ENCODE measurements at places on chromosomes 11 and 22.

DNA sequence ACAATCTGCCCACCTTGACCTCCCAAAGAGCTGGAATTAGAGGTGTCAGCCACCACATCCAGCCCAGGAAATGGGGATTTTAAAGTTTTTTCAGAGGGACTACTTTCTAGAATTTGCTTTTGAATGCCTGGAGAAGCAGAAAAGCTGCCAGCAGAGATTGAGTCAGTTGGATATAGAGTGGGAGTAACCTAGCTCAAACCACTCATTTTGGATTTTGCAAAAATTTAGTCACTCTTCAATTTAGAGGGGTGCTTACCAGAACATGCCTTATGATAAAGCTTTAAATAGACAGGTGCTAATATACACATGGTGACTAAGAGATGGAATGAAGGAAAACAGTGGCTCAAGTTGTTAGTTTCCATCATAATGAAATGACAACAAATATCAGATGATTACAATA lies 26.5 kb upstream of the PSMA1 start:
- no peak for DNase-seq

DNA sequence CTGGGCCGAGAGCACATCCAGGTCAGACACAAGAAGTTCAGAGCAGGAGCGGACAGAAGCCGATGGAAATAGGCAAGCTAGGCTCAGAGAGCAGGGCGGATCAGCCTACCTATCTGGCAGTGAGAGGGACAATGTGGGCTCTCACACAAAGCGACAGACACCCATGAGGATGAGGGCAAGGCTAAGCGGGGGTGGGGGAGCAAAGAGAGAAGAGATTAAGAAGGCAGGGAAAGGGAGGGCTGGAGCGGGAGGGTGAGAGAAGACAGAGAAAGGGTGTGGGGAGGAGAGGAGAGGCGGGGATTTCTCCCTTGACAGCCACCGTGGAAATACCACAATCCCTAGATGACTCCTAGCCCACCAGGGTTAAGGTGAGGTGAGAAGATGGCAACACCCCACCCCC lies 57.9 kb downstream of the BUD13 start:
- no peak for DNase-seq

- DNase-seq: no peak
These were observed 14.1 kb upstream of the SYT8 start for GRCh38 chr11:1820463-1821325.

DNA sequence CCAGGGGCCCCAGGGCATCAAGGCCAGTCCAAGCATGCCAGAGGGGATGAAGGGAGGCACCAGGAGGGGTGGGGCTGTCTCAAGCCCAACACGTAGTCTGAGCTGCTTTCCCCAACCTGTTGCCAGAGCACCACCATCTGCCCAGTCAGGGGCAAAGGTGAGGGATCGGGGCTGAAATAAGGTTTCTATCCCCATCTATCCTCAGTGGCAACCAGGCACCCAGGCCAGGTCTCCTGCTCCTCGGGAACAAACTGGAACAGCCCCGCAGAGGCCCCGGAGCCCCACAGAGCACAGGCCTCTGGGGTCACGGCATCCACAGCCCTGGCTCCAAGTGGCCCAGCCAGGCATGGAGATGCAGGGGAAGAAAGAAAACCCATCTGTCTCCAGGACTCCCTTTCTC lies 19.3 kb downstream of the STARD10 start:
- no peak for DNase-seq

DNA sequence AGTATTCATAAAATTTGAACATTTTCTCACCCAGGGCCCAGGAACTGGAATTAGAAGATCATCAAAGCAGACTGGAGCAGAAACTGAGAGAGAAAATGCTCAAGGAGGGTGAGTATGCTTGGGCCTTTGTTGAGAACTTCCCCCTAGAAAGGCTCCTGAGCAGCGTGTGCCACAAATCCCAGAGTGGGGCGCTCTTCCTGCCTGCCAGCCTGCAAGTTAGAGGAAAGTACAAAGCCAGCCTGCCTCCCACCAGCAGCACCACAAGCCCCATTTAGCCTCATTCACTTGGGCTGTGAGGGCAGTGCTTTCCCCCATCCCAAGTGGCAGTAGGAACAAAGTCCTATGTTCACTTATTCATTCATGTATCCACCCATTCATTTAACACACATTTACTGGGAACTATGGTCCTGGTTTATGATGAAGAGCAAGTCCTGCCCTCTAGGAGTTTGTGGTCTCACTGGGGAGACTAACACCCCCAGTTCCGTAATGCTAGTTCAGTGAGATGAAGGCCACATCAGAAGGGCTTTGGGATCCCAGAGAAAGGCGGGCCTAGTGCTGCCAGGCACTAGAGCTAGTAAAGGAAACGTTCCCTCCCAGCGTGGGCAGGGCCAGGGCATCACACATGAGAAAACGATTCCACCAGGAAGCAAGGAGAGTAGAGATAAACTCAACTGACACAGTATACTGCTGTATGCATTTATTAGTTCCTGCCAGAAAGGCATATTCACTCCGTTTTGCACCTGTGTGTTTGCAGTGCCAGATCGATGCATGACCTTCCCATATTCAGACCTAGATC lies 22.4 kb upstream of the PARVA start:
- DNase-seq: no peak

GRCh38 chr11:108224911-108225786 lies 2.3 kb downstream of the ATM start:
- no peak for DNase-seq

DNA sequence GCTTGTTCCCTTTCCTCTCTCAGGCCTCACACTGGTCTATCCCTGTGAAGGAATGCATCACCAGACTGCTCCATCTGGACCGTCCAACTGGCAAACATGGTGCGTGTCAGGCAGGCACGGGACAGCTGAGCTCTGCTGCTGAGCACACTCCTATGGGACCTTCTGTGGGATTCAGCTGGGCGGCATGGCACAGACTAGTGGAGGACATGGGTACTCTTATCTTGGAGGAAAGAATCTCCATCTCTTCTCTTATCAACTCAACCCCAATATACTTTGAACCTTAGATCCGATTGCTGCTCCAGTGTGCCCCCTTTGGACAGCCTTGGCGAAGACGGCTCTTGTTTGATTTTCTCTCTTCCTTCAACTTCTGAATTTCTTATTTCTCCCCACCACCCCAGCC lies 593.6 kb downstream of the ETS1 start:
- no peak for DNase-seq

DNA sequence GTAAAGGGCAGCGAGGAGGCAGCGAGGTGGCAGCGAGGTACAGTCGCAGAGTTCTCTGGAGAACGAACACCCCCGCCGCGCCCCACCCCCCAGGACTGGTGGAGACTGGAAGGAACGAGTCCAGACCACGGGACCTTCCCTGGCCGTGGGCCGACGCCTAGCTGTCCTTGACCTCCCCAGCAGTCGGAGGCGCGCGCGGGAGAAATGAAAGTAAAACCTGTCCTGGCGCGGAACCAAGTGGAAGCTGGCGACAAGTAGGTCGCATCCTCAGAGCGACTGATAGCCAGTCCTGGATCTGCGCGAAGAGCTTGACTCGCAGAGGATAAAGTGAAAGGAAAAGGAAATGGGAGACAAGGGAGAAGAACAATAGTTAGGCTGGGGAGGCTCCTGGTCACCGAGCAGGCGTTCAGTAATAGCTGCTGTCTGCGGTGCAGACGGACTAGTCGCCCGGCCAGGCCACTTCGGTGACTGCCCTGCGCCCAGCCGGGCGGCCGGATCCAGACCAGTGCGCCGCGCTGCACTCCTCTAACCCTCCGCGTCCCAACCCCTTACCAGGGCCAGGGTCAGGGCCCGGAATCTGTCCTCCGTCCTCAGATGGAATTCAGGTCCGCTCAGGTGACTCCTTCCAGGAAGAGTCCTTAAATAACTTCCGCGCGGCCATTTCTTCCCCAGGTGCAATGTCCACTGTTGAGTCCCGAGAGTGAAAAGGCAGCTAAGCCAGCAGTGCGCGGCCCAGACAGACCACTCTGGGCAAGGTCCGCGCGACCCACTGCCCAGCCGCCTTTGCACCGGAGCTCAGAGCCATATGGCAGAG lies 1.9 kb upstream of the ADM start:
- peak; percentile 83 for DNase-seq

DNA sequence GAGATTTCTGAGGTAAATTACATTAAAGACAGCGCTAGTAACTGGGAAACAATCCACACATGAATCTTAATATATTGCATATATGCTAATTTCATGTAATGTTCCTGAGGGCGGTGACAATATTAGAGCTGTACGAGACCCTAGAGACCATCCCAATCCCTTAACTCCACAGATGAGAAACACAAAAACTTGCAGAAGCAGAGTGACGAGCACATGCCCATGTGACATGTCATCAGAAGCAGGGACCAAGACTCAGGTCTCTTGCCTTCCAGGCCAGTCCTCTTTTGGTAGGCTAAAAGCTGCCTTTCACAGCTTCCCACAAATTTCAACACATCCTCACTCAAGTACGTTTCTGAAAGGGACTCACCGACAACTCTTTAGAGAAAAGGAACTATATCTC lies 11.8 kb downstream of the MAPK1 start:
- DNase-seq: no peak

DNA sequence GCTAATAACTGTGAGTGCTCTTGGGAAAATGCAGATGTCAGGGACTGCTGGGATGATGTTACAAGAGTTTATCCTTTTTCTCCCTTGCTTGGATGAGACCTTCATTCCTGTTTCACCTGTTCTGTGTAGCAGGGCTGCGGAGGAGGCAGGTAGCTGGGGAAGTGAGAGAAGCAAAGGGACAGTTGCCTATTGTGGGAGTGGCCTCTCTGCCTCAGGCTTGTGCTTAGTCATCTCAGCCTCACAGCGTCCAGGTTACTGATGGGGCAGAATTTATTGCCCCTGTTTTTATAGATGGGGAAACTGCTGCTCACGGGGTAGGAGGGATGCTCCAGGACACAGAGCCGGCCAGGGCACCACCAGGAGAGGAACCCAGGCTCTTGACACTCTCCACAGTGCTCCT lies 1.7 kb downstream of the STX3 start:
- DNase-seq: peak; percentile 37

DNA sequence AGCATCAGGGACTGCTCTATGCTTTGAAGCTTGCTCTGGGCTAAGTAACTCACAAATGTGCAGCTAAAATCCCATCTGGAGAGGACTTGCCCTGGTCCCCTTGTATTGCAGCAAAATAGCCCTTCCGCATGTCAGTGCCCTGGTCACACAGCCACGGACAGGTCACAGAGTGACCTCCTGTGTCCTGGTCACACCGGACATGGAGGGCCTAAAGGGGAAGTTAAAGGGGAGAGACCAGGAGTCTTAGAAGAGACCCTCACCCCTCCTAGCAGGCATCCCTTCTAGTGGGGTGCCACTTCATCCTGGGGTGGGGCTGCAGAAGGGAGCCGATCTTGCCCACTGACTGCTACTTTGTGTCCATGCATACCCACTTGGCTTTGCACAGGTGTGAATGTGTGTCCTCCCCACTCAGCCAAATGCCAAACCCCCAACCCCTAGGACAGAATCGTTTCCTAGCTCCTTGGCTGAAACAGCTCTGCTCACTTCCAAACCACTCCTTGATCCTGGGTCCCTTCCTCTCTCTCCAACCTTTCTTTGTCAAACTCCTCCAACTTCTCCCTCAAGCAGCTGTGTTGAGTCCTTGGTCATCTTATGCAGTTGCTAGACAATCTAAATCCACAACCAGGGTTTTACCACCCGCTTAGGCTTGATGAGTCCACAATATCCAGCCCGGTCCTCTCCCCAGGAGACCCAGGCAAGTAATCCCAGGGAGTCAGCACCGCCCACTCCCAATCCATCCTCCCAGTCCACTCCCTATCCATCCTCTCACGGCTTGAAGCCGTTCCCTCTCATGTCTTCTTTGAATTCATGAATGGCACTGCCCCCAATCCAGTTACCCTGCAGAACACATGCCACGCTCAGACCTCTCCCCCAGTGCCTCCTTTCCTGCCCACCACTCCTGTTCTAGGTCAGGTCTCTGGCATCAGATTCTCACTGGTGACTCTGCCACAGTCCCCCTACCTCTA lies 3.3 kb upstream of the FXYD6 start:
- no peak for DNase-seq

GRCh38 chr22:37601540-37602442 lies 6.8 kb upstream of the GGA1 start:
- peak; percentile 55 for DNase-seq

GRCh38 chr22:25077964-25078363 lies 121.7 kb upstream of the CRYBB3 start:
- DNase-seq: no peak

DNA sequence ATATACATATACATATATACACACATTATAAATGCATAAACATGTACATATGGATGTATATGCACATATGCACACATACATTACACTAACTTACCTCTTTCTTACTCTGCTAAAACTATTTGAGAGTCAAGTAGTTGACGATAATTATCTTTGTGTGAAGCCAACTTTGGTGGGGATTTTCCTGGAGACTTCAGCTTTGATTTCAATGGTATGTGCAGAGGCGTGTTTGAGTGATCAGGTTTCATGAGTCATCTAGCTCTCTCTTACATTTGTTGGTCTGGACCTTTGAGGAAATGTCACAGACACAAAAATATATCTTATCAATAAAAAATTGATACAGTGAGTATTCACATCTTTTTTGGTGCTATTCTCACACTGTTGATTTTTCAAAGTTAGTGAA lies 769.1 kb upstream of the LUZP2 start:
- no peak for DNase-seq

DNA sequence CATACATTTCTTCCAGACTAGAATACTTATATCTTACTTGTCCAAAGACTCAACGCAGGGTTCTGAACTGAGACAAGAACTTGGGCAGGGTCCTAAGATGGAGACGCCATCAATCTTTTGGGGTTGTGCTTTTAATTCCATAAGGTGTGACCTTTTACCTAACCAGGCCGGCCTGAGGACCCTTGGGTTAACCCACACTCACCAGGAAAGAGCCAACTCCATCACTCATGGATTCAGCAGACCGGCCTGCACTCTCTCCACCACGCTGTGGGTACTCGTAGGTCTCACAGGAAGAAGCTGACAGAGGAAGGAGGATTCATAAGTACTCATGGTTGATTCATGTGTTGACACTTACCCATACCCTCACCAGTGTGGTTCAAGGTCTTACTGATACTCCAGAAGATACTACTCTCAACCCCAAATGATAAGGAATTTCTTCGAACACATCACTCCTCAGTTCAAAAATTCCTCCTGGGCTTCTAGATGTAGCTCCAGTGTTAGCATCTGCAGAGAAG lies 36.2 kb downstream of the USP35 start:
- DNase-seq: no peak

DNA sequence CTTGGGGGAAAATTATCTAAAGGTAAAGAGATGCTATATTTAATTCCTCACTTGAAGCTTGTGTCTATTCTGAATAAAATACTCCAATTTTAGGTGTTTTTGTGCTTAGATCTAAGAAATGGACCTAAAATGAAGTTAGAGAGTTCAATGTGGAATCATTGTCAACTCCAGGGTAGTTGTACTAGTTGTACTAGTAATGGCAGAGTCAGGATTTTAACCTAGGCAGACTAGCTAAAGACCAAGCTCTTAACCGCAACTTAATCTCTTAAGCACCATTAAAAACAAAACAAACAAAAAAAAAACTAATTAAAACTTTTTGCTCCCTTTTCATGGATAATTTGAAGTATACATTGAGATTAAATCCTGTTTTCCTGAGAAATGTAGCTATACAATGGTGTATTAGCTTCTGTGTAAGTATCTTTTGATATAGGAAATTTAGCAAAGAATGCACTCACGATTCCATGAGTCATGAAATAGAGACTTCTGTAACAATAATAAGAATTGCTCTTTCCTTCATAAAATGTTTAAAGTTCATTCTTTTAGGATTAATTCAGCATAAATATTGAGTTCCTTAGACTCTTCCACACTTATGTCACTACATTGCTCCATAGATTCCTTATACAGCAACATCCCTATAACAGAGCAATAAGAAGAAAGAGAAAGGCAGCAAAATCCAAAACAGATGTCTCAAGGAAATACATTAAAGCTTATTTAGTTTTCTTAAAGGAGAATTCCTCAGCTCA lies 26.5 kb upstream of the SOX6 start:
- DNase-seq: peak; percentile 12

GRCh38 chr11:103488031-103488461 lies 378.8 kb downstream of the DYNC2H1 start:
- DNase-seq: no peak
